ENCODE measurements at places on chromosomes 5 and 9. TPM values are rescaled to one million over a fixed set of nuclear protein-coding genes. Genes with fewer than 3 reads are reported as not detected.

PLCXD3 gene
- total RNA-seq, result not detected

HMCN2 gene
- total RNA-seq, result under 0.01 TPM

GPR21 gene
- 1.4 TPM for total RNA-seq

SPAAR gene
- total RNA-seq, result 0.07 TPM

SLC36A1 gene
- total RNA-seq, result 9.8 TPM

ZNF879 gene
- 5.5 TPM for total RNA-seq

KCNIP1 gene
- total RNA-seq, result not detected

ELOVL7 gene
- total RNA-seq, result 11.5 TPM

NRARP gene
- 6.2 TPM for total RNA-seq

BOD1 gene
- 121 TPM for total RNA-seq

FBLL1 gene
- total RNA-seq, result 3.1 TPM

BRD3OS gene
- total RNA-seq, result 11.6 TPM

CCDC183 gene
- under 0.01 TPM for total RNA-seq

IL31RA gene
- 0.93 TPM for total RNA-seq

PHF24 gene
- total RNA-seq, result 0.68 TPM
